Airway epithelial cell (primary cell): ENCODE measurements at places on chromosomes 12 and 14. TPM values are rescaled to one million over a fixed set of nuclear protein-coding genes. Genes with fewer than 3 reads are reported as not detected.

Gene SMCO3
- not detected in 2 replicates for total RNA-seq

Gene CPSF2
- total RNA-seq: 30.8 and 35.5 TPM in 2 replicates

Gene METTL3
- total RNA-seq: 27.8 and 34.0 TPM in 2 replicates

Gene RASAL1
- 0.60 and 1.1 TPM in 2 replicates for total RNA-seq

Gene WDR89
- total RNA-seq: 4.7 and 8.9 TPM in 2 replicates
